ENCODE measurements at places on chromosomes 5 and 9.

- DNase-seq = no peak
These were observed at the start of gene LIX1 for GRCh38 chr5:97142521-97143254. Gene LIX1 (minus strand): TSS chr5:97142611. CDS start chr5:97142576, 35 bp downstream.

DNA sequence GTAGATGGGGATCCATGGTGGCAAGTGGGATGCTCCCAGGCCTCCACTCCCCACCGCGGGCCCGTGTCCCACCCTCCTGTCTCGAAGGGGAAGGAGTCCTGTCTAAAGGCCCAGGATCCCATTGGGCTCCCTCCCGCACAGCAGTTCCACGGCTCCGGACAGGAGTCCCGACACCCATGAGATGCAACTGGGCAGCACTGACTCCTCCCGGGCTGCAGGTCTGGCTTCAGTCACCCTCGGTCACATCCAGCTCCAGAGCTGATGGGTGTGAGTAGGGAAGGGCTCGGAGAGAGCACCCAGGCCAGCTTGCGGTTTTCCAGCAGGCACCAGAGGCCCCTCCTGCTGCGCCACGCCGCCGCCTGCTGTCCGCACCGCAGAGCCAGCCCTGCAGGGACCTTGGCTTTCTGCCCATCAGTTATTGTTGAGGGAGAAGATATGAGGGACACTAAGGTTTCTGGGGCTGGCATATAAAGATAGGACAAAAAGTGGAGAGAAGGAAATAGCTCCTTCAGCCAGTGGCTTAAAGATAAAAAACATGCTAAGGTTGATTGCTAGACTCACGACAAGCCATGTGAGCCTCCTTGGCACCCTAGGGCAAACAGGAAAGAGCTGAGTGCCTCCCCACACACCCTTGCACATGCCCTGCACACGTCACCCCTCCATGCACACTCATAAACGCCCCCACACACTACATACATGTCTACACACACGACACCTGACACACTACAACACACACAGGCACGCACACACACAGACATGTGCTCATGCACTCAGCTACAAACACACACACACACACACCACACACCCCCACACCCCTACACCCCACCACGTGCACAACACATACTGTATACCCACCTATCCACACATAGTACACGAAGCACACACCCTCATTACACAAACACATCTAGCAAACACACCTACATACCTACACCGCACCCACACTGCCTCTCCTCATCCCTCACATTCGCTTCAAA is 79.0 kb downstream of the AK8 start:
- no peak for DNase-seq

DNA sequence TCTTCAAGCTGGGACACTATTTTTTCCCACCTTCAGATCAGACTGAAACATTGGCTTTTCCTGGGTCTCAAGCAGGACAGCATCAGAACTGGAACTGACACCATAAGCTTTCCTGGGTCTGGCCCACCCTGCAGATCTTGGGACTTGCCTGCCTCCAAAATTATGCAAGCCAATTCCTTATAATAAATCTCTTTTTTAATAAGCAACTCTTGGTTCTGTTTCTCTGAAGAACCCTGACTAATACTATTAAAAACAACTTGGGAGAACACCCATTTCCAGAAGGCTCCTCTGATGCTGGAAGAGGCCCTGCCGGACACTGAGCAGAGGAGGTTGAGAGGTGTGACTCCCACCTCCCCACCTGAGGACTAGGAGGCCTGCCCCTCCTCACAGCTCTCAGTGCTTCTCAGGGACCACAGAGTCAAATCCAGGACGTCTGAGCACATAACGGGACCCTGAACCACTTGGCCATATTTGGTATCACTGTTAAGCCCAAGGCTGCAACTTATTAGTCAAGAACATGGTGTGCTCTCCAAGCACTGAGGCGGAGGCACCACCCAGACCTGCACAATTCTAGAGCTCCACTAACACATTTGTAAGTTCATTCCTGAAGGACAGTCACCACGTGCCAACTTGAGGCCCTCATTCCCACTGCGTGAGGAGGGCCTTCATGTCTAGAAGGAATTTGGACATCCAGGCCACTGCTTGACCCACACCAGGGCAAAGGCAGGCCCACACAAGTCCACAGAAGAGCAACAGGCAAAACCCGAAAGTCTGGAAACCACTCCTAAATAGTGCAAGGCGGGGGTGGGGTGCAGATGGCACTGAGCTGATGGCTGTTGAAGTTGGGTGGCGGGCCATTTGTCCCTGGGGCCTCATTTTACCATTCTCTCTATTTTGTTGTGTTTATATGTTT is 9.5 kb downstream of the SHC3 start:
- no peak for DNase-seq

- DNase-seq = peak; percentile 50
These were observed 191.5 kb downstream of the ROR2 start for GRCh38 chr9:91758491-91758981.

DNA sequence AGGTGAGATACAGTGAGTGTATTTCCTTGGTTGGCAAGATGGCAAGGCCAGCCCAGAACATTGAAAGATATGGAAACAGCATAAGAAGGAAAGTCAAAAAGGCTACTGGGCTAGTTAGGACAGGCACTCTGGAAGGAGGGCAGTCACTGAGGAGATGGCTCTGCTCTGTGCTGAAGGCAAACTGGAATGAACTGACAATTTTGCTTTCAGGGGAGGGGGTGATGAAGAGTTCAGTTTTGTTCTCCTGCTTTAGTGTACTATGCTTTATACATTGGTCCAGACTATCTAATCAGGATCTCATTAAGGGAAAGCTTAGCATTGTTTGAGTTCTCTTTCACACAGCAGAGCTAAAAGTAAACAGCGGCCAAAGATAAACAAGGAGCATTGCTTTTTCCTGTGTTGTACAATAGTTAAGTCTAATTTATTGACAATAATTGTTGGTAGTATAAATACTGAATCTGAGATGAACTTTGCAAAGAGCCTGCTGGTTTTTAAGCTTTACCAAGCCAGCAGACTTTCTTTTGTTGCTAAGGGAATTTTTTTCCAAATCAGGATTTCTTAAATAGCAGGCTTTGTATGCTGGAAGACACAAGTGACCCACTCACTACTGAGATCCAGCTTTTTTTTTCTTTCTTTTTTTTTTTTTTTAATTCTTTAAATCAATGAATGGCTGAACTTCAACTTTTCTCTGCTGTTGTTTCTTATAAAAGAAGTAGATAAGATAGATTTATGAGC is 355.5 kb downstream of the ARRDC3 start:
- DNase-seq = no peak

GRCh38 chr9:126222835-126223431 is 103.7 kb upstream of the MVB12B start:
- no peak for DNase-seq

DNA sequence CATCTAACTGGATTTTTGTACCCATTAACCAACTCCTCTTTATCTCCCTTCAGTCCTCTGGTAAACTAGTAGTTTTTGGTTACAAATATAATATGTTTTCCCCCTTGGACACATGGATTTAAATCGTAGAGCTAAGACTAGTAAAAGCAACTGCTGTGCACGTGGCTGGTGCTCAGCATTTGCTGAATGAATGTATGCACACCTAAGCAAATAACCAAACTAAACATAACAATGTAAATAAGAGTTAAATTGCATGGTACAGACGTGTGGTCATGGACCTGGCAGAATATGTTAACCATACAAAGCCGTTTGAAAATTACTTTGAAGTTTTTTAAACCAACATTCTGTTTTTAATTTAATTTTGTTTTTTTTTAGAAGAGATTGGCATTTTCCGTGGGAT is 65.2 kb upstream of the FYB1 start:
- DNase-seq = no peak

GRCh38 chr5:140270008-140270407 is 32.9 kb downstream of the PFDN1 start:
- no peak for DNase-seq

DNA sequence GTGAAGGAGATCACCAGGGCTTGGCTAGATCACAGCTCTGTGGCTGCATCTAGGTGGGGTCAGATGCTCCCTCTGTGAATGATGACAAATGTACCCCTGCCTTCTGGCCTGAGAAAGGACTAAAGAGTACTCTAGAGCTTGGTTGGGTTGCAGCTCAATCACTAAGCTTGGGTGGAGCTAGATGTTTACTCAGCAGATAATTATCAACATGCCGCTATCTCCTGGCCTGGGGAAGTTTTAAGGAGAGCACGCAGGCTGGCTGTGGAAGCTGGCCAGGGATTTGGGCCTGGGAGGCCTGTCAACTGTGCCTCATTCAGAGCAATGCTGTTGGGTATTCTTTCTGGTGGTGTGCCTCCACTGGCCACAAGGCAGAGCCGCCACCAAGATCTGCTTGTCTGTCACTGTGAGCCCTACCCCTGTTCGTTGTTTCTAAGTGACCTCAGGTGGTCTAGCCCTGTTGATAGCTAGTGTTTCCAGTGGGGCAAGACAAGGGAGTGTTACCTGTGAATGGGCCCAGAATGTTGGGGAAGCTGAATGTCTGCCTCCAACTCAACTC is 181.7 kb downstream of the ADGRV1 start:
- no peak for DNase-seq

- DNase-seq = no peak
These were observed 212.4 kb upstream of the GLRA1 start for GRCh38 chr5:152137063-152137462.

DNA sequence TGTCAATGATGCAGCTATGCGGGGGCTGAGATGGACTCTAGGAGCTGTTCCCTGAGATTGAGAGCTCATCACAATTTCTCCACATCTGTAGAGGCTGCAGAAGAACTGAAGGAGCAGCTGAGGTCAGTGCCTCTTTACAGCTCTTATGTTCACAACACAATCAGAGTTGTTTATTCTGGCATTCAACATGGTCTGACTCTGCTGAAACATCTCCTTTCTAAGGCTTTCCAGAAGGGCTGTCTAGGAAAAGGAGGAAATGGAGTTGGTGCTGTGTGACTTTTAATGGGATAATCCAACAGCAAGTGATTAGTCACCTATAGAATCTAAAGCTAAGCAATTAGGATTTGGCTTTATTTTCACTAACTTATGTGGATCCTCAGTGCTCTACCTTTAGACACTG is 6.0 kb downstream of the POU5F2 start:
- DNase-seq = no peak

DNA sequence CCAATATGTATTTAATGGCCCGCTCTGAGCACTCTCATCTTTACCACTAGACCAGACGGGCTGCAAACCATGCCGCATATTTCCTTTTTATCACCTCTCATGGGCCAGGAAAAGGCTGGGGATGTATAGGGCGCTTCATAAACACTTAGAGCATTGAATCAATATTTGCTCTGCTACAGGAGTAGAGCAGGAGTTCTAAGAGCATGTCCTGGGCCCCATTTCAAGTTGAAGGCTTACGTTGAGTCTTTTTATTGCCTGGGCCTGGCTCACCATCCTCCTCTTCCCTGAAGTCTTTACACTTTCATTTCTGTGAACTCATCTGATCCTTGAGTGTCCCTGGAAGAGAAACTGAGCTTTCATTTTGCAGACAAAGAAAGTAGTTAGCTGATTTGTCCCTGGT is 112.4 kb downstream of the FSTL4 start:
- DNase-seq = no peak

DNA sequence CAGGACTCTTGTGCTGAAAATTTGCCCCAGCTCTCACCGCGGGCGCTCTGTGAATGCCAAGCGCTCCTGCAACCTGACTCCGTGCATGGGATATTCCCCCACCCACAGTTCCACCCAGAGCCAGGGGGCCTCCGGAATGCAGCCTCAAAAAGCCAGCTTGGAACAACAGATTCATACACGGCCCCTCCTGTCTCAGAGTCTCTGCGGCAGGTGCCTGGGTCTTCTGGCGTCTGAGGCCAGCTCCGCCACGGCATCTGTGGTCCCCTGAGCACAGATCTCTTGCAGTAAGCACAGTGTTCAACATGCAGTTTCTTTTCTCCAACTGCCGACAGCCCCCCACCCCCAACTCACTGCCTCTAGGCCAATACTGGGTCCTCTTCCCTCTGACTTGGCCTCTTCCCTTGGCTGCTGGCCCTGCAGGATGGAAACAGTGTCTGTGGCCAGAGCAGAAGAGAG is 355.7 kb upstream of the IRX2 start:
- DNase-seq = no peak

GRCh38 chr9:98251551-98251950 is 3.9 kb downstream of the TBC1D2 start:
- DNase-seq = no peak

GRCh38 chr5:150181766-150182545 is 7.9 kb upstream of the SLC6A7 start:
- DNase-seq = no peak

GRCh38 chr5:176619569-176620332 is 9.8 kb upstream of the GPRIN1 start:
- DNase-seq = no peak

DNA sequence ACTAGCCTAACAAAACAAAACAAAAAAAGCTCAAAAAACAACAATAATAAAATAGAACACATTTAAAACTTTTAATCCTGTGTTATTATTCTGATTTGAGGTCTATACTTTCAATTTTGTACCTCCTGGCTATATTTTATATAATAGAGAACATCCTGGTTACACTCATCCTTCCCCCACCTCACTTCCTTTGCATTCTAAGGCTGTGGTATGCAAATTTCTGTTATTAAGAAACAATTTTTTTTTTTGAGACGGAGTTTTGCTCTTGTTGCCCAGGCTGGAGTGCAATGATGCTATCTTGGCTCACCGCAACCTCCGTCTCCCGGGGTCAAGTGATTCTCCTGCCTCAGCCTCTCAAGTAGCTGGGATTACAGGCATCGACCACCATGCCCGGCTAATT is 3.1 kb upstream of the RPL37 start:
- no peak for DNase-seq

All from GM19239 (cell line).